ENCODE measurements at places on chromosomes 11 and 22. TPM values are rescaled to one million over a fixed set of nuclear protein-coding genes. Genes with fewer than 3 reads are reported as not detected.

DNA sequence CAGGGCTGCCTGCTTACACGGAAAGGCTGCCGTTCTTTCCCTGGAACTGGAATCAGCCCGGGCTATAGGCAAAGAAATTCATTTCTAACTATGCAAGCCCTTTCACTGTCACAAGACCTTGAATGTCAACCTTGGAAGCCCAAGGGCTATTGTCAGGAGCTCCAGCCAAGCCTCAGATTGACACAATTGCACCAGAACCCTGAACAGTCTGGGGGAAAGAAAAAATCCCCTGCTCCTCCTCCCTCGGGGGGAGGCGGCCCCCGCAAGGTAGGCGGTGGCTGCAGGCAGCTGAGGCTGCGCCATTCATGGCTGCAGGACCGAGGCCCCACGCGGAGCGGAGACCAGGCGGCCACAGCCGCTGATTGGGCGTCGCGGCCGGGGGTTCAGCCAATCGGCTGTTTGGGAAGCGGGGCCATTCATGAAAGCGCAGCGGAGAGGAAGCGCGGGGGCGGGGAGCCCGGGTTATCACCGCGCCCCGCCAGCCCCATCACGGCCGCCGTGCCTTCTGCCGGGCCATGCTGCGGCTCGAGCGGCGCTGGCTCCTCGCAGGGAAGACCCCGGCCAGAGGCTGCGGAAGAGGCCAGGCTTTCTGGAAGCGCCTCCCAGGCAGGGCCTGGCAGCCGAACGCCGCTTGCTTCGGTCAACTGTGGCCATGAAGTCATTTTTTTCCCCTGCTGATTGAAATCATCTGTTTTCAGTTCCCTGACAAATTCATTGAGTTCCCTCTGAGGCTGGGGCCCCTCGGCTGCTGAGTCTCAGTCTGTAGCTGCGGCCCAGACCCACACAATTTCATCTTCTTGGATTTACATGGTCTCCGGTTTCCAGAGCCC lies 38.1 kb upstream of the LINC01488 start:
- peak; percentile 92 for DNase-seq

DNA sequence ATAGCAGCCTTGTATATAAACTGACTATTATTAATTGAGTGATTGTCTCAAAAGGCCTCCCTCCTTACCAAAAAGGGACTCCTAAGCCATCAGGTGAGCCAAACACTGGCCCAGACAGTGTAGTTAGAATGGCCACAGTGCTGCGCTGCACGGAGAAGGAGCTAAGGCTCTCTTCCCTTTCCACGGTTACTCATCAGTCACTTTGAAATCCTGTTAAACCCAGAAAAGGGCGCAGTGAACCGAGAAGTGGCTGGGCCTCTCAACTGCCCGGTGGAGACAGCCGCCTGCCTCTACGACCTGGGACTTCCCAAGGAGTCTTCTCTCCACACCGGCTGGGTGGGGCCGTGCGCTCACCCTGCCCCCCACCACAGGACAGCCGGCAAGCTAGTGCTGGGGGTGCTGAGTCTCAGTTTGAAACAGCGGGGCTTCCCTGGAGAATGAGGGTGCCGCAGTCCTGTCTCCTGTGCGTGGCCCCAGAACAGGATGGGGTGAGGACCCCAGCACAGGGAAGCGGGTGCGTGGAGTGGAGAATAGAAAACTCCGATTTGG lies 1.3 kb downstream of the MYH9 start:
- DNase-seq = no peak

DNA sequence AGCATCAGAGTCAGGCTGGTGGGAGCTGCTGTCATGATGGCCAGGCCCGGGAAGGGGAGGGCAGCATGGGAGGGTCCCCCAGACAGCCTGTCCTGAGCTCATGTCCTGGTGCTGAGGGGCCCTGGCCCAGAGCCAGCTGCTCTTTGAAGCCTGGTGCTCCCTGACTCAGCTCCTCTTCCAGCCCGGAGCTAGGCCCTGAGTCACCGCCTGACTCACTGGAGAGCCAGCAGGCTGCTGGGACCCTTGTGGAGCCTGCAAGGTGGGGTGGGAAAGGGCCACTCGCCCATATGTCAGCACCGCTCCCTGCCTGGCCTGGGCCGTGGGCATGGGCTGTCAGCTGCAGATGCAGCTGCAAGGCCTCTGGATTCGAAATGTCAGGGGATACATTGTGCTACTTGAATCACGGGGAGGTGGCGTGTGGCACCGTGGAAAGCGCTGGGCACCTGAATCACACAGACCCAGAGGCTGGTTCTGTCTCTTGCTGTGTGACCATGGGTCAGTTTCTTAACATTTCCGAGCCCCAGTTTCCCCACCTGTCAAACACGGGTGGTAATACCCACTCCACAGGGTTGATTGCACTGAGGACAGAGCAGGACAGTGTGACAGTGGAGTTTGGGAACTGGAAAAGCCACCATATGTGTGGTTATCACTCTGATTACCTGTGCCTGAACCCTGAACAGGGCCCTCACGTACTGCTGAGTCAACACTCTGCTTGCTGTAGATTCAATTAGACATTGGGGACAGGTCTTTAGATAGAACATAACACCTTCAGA lies 4.4 kb downstream of the CACNA1I start:
- no peak for DNase-seq

DNA sequence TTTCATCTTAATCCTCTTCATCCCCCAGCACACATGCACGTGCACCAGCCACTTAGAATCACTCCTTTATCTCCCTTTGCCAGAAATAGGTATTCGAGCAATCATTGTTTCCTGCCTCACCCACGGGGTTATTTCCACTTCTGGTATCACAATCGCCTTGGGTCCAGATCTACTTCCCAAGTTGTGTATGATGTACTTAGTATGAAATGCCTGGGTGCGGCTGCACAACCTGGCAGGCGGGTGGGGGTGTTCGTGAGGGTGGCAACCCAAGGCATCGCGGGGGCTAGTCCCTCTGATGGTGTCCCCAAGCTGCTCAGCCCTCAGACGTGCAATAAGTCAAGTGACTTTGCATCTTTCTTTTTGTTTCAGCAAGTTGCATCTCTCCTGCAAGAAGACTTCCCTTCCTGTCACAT lies 475.6 kb downstream of the MIAT start:
- DNase-seq = no peak

- DNase-seq = no peak
Observed at GRCh38 chr11:8335186-8335585, 71.5 kb upstream of the LMO1 start.

The SUSD2 gene
- total RNA-seq = 4.2 TPM

GRCh38 chr11:31240340-31240904 lies 129.1 kb downstream of the DCDC1 start:
- no peak for DNase-seq

- DNase-seq = no peak
Observed at GRCh38 chr11:95267601-95268213, 36.7 kb upstream of the SESN3 start.

DNA sequence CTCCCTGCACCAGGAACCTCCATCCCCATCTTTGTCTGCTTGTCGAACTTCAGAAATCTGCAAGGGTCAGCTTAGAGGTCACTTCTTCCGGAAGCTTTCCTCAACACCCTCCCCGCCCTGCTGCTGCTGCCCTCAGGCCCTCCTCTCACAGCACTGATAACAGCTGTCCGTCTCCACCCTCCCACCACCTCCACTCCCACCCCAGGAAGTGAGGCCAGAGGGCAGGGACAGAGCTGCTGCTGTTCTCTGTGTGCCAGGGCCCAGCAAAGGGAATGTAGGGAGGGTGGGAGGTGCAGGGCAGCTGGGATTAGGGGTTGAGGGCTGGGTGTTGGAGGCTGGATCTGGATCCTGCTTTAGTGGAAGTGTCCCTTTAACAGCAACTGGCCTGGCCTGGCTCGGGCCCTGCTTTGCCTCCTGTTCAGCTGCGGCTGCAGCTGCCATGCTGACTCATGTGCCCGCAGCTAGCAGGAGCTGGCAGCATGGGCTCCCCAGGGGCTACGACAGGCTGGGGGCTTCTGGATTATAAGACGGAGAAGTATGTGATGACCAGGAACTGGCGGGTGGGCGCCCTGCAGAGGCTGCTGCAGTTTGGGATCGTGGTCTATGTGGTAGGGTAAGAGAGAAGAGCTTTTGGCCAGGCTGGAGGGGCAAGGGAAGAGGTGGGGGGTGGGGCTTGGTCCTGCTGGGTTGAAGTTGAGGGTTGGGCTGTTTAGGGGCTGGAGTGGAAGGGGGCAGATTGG lies at the start of gene P2RX6:
TSS of gene P2RX6 (plus strand) at position 440 of the 740 bp plus-strand sequence. CDS start at position 450, 10 bp downstream.
- no peak for DNase-seq

DNA sequence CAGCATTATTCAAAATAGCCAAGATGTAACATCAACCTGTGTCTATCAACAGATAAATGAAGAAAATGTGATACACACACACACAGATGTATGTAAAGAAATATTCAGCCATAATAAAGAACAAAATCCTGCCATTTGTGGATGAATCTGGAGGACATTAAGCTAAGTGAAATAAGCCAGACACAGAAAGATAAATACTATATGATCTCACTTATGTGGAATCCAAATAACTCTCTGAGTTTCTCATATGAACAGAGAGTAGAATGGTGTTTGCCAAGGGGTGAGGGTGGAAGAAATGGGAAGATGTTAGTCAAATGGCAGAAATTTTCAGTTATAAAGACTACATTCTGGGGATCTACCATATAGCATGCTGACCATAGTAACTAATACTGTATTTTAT lies 224.2 kb downstream of the GUCY1A2 start:
- DNase-seq = no peak

DNA sequence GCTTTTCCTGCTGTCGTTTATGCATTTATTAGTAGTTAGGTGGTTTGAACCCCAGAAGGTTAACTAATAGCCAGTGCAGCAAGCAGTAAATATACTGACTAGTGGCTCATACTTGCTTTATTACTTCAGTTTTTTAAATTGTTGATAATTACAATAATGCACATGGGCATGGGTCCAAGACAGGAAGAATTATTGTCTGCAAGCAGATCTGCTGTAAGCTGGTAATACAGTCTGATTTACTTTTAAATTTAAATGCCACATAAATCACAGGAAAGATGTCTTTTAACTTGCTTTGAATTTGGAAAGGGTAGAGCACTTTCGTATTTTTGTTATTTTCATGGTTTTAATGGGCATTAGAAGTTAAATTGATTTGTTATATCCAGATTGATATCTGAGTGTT lies 27.1 kb downstream of the APLP2 start:
- DNase-seq = no peak

The MUC5AC gene
- total RNA-seq = not detected

DNA sequence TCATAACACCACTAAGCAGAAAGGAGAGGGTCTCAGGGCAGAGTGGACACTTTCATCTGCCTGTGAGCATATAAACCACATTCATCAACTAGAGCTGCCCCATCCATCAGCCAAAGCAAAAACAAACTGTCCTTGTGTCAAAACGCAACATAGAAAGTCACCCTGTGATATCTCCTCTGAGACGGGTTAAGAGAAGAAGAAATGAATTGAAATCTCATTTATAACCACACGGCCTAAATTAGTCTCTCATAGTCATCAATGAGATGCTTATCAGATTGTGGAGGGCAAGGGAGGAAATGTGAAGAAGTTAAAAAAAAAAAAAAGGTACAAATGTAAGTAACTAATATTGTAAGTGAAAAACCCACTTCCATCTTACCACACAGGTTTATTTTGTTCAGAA lies 75.7 kb downstream of the SIK3 start:
- no peak for DNase-seq

The MYBPC3 gene
- not detected for total RNA-seq

GRCh38 chr11:66593303-66593635 lies 284 bp downstream of the CCS start:
- DNase-seq = no peak

DNA sequence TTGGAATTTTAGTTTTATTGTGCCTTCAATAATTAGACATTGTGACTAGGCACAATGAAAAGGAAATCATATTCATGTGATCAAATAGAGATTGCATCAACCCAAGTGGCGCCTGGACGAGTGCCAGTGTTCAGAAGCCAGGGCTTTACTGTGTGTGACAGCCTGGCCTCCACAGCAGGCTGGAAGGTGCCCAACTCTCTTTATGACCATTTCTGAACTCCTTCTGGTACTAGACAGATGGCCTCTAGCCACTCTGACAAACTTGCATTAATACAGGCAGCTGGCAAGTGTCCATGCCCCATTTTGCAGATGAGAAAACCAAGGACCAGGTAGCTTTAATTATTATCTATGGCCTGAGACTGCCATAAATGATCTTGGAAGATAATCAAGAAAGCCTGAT lies 8.3 kb upstream of the POU2AF1 start:
- no peak for DNase-seq

GRCh38 chr11:17526326-17526725 lies 17.9 kb downstream of the USH1C start:
- no peak for DNase-seq

DNA sequence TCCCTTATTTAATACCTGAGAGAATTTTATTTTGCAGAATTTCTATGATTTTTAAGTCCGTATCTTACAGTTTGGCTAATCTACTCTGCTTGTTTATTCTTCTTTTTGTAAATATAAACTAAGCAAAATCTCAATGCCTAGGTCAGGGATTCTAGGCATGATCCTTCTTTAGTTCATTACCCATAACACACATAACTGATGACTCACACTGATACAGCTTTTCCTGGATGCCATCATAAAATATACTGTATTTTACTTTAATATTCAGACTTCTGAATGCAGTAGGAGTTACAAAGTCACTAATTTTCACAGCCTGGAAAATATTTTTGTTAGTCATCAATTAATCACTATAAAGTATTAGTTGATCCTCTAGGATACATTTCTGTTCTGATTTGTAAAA lies 898.2 kb upstream of the RAG2 start:
- DNase-seq = no peak

DNA sequence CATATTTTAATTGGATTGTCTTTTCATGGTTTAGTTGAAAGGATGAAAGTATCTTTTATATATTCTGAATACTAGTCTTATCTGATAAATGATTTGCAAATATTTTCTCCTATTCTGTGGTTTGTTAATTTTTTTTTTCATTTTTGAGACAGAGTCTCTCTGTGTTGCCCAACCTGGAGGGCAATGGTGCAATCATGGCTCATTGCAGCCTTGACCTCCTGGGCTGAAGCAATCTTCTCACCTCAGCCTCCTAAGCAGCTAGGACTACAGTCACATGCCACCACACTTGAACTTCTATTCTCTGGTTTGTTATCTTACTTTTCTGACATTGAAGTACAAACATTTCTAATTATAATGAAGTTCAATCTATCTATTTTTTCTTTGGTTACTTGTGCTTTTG lies 30.0 kb upstream of the FAR1 start:
- no peak for DNase-seq

- no peak for DNase-seq
Observed at GRCh38 chr11:112087212-112087611, 539 bp downstream of the SDHD start.

The OR6A2 gene
- not detected for total RNA-seq

All from osteocyte (in vitro differentiated cells).